Lower leg skin (tissue), 4 donors: ENCODE measurements at places on chromosomes 5 and 9. TPM values are rescaled to one million over a fixed set of nuclear protein-coding genes. Genes with fewer than 3 reads are reported as not detected.

The TMEM252 gene
- not detected for total RNA-seq

The HMCN2 gene
- 1.9 TPM for total RNA-seq

The GPSM1 gene
- 21.0 TPM for total RNA-seq

- no peak for DNase-seq
Measured at GRCh38 chr9:113599646-113600022, 136.1 kb downstream of the RGS3 start.
